Stimulated activated CD4-positive, alpha-beta T cell treated with anti-CD3 and anti-CD28 coated beads, Interleukin-4, amount 100 ng/mL, for 4 hours (primary cell): ENCODE measurements at places on chromosomes 4 and X.

DNA sequence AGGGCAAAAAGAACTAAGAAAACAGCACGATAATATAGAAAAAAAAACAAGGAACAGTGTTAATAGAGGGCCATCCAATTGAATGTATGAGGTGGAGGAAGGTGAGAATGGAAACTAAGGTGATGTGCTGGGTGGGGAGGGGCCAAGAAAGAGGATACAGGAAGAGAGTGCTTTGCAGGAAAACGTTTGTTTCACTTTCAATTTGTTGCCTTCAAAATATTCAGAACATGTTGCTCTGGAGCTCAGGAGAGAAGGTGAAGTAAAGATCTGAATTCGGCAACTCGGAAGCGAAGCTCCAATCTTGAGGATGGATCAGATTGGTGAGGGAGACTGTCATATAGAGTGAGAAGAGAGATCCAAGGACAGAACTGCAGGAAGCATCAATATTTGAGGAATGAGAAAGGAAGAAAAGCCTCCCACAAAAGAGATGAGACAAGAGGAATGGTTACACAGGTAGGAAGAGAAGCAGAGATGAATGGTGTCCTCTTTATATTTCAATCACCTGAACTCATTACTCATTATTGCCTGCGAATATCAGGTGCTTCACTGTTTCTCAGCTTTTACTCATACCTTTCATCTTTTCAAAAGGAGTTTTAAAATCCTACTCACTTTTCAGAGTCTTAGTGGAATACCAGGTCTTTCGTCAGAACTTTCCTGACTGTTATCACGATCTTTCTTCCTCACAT is 14.7 kb upstream of the SEC24D start:
- no peak for DNase-seq

DNA sequence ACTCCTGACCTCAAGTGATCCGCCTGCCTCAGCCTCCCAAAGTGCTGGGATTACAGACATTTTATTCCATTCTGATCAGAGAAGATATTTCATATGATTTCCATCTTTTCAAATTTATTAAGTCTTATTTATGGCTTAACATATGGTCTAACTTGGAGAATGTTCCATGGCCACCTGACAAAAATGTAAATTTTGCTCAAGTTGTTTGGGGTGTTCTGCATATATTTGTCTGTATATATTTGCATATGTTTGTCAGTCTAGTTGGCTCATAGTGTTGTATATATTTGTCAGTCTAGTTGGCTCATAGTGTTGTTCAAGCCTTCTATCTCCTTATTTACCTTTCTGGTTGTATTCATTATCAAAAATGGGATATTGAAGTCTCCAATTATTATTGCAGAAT is 16.2 kb upstream of the ATRX start:
- DNase-seq = no peak

DNA sequence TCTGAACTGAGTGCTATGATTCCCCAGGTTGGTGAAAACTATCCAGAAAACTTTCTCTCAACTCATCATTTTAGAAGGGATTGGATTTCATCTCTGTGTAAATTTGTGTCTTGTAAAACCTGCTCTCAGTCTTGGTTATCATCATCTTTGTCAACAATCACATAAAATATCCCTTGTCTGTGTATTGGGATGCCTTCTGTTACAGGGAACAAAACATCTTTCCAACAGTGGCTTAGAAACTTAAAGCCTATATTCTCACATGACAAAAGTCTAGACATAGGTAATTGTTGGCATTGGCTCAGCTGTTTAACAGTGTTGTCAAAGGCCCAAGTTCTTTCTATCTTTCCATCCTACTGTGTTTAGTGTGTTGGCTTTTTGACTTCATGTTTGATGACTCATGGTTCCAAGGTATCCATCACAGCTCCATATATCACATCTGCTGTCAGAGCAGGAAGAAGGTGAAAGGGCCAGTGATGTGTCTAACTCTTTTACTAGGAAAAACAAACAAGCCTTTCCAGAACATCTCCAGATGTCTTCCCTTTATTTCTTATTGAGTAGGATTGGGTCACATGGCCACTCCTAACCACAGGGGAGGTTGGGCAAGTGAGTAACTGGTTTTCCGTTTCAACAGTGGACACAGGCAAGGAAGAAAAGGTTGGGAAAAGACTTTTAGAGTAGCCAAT is 65.0 kb downstream of the PHEX start:
- no peak for DNase-seq

GRCh38 chr4:139333046-139333445 is 30.8 kb upstream of the NDUFC1 start:
- no peak for DNase-seq

GRCh38 chr4:62709618-62710252 is 1509.6 kb downstream of the ADGRL3 start:
- no peak for DNase-seq

- no peak for DNase-seq
Observed at GRCh38 chrX:75278991-75279390, 5.1 kb downstream of the UPRT start.

DNA sequence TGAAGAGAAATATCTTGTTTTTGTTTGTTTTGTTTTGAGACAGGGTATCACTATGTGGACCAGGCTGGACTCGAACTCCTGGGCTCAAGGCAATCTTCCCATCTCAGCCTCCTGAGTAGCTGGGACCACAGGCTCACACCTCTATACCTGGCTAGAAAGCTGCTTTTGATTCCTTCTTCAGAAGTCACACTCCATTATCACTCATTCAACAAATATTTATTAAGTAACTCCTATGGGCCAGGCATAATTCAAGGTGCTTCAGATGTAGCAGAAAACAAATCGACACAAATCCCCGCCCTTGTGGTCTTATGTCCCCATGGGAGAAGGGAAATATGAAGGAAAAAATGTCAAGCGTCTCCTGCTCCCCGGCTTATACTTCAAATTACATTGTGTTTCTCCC is 72.6 kb upstream of the DHX15 start:
- DNase-seq = no peak

- no peak for DNase-seq
Observed at GRCh38 chrX:1075156-1075555, 137.3 kb downstream of the CRLF2 start.

DNA sequence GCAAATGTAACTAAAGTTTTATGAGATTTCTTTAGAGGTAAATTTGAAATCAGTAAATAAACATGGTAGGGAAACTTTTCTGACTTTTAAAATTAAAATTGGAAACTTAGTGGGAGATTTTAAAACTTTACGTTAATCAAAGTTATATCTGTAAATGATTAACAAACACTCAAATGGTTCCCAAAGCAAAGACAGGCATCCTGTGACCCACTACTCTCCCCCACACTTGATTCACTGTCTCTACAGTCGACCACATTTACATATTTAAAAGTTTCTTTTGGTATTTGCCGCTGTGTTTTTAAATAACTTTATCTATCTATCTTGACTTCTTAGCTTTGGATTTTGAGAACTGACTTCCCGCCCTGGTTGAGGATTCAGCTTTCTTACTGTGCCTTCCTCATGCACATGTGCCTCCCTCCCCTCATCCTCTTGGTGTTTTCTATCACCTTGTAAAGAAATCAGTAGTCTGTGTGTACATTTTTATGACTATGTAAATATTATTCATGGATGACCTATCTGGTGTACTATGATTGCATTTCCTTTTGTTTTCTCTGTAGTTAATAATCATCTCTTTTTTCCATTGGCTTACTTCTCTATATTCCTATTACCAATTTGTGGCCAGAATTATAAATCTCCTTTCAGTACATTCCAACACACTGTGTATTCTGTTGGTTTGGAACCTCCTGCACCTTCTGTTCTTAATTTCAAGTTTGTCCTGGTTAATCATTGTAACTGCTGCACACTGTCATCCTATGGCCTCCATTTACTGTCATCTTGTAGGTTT is 72.6 kb downstream of the WWC2 start:
- DNase-seq = no peak

- no peak for DNase-seq
Observed at GRCh38 chr4:13174001-13174400, 310.1 kb downstream of the RAB28 start.

DNA sequence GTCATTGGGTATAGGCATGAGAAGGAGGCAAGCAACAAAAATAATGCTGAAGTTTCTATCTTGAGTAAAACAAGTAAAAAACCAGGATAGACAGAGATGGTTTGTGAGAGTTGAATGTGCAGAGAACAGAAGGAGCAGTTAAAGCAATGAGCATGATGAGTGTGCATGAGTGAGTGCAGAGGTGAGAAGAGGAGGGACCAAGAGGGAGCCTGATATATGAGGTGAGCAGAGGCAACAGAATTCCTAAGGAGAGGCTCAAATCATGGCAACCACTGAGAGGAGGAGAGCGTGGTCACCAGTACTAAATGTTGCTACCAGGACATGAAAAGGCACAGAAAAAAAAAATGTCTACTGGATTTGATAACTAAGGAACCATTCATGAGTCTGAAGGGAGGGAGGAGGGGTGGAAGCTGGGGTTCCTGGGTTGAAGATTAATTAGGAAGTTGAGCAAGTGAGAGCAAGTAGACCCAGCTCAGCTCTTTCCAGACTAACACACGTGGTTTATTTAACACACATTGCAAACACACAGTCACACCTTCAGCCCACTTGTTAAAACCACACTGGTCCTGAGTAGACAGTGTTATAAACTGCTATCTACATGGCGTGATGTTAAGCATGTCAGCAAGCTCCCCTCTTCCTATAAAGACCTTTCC is 69.0 kb upstream of the IQCM start:
- DNase-seq = no peak

DNA sequence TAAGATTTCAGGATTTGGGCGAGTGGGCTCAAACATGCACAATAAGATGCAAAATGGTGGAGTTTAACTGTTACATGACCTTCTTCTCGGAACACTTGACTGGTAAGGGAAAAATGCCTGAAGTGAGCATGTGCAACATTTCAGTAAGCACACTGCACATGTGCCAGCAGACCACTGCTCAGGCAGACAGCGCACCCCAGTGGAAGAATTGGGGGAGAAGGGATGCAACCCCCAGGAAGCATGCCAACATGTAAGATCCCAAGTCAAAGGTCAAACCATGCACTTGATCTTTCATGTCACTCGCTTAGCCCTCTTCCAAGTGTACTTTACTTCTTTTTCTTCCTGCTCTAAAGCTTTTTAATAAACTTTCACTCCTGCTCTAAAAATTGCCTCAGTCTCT is 256.3 kb downstream of the CENPC start:
- DNase-seq = no peak

DNA sequence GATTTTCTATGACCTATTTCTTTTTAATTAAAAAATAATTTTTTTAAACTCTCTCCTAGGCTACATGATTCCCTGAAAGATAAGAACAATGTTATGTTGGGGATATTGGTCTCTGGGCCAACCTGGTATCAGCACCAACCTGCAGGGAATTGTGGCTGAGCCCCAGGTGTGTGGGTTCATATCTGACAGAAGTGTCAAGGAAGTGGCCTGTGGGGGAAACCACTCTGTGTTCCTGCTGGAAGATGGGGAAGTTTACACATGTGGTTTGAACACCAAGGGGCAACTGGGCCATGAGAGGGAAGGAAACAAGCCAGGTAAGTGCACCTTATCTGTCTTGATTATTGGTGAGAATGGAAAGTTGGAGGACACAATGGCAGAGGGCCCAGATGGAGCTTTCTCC is 13.5 kb downstream of the HERC3 start:
- no peak for DNase-seq

- DNase-seq = no peak
Observed at GRCh38 chr4:792626-793092, 33.3 kb downstream of the CPLX1 start.

DNA sequence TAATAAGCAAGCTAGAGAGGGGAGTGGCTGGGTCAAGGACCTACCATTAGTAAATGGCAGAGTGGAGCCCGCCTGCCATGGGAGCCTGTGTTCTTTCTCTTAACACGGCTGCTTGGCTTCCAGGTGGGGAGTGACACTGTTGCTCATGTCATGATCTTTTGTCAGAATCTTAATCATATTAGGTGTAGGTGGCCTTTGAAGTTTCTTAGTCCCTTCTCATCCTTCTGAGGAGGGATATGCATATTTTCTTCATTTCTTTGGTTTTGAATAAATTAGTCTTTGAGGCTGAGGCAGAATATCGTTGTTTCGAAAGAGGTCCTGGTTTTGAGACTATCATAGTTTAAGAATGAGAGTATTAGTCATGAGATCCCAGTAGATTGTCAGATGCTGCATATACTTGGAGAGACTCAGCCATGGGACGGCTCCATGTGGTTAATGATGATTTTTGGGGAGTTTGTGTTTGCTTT is 28.9 kb downstream of the SNX25 start:
- peak; percentile 8 for DNase-seq

DNA sequence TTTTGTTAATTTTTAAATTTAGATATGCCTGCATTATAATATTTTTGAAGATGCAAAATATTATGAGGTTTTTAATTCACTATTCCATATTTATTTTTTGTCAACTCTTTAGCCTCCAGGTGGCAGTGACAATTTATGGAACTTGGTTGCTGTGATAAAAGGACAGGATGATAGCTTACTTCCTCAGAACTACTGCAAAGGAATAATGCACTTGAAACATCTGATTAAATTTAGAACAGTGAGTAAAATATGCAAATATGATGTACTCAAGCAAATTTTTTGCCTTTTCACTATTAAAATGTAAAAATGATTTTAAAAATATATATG is 45.1 kb downstream of the SPATA4 start:
- no peak for DNase-seq
